ENCODE measurements at places on chromosomes 3 and 15.

DNA sequence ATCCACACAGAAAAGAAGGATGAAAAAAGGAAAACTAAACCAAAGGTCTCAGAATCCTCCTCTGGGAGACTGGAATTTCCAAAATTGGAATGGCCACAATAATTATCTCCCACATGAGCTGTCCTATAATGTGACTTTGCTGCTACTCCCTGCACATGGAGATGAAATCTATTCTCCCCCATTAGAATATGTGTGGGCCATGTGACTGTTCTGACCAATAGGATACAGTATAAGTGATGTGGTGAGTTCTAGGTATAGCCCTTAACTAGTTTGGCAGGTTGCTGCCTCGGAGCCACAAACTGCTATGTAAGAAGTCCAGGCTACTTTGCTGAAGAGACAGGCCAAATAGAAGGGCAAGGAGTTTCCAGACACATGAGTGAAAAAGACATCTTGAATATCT, 5.2 kb downstream of the TRIM59 start:
- no peak for DNase-seq

GRCh38 chr3:16379838-16380237, 114.8 kb downstream of the OXNAD1 start:
- DNase-seq: no peak

- DNase-seq: no peak
These were observed at the start of the genes CHDH and IL17RB for GRCh38 chr3:53846134-53846850. TSS of gene CHDH (minus strand) at chr3:53846419. CDS start at chr3:53824008, 22,411 bp downstream. TSS of gene IL17RB (plus strand) at chr3:53846568. CDS start at chr3:53846589, 21 bp downstream.

- peak; percentile 71 for DNase-seq
These were observed 7.1 kb downstream of the ELL3 start for GRCh38 chr15:43769584-43770228.

DNA sequence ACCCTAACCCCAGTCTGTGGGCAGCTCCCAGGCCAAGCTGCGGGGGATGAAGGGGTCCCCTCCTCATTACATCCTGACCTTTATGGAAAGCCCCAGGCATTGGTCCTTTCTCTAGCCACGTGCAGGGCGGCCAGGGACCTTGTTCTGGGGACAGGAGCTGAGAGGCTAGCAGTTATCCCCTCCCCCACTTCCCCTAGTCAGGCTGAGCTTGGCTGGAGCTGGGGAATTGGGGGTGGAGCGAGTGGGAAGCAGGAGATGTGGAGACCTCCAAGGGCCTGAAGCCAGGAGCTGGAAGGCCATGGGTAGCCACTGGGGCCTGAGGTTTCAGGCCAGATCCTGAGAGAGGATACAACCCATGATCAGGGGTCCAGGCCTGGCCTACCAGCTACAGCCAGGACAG, 45.8 kb downstream of the DNAH1 start:
- DNase-seq: no peak

GRCh38 chr3:70738291-70738681, 425.8 kb upstream of the MDFIC2 start:
- DNase-seq: no peak

DNA sequence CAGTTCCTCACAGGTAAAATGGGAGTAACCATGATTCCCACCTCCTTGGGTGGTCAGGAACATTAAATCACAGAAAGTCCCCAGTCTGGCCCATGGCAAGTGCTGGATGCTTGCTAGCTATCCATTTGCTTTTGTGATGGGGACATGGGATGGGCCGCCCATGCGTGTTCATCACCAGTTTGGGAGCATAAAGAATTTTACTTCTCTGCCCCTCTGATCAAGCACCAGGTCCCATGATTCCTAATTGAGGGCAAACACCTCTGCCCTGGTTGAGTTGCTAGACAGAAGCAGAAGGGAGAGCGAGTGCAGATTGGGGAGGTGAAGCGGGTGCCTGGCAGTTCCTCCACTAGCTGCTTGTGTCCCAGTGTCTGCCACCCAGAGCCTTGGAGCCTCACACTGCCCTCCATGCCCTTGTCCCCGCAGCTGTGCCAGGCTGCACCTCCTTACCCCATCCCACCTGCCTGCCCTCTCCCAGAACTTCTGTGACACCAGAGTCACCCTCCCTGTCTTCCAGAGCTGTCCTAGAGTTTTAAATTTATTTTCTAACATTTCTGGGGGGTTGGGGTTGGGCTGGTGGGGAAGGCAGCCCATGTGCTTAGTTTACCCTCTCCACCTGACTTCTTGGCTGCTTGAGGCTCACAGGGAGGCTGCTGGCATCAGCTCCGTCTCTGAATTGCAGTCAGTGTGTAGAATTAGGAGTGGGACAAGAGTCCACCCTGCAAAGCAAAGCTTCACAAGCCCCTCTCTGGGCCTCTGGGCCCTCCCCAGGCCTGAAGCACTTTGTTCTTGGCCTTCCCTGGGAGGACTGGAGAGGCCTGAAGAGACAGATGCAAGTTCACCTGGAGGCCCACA, 18.4 kb downstream of the CFAP100 start:
- no peak for DNase-seq

DNA sequence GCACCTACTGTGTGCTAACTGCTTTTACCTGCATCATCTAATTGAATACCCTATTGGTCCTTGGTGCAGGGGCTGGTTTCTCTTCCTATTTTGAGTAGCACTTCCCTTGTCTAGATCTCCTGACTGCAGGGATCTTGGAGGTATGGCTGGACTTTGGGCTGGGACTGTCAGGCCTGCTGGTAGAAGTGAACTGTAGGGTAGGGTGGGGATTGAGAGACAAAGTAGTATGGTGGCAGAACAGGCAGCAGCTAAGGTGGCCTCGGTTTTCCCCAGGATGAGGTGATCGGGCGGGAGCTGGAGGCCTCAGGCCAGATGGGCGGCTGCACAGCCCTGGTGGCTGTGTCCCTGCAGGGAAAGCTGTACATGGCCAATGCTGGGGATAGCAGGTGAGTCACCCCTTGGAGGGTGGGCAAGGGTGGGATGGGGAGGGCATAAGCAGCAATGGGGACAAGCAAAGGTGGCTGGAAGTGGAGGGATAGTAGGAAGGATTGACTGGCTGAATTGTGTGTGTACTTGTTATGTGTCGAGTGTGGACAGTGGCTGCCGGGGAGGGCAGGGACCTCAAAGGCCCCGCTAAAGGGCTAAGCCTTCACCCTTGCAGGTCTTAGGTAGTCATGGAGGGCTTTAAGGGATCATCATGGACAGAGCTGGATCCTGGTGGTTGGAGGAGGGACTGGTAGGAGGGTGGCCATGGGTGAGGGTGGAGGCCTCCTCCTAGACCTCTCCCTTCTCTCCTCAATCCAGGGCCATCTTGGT, 2.0 kb downstream of the PPM1M start:
- no peak for DNase-seq

DNA sequence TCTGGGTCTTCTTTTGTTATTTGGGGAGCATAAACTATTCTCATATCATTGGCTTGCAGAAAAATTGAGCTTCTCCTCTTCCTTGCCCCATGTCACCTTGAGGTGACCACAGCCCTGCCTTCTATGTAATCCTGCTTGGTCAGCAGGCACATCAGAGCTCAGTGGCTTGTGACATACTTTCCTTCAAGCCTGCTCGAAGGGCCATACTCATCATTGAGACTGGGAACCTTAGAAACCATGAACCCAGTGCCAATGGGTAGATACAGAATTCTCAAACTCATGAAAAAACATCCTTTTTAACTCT, 3.7 kb upstream of the CCR2 start:
- no peak for DNase-seq

GRCh38 chr3:123629747-123630047, 44.8 kb upstream of the HACD2 start:
- DNase-seq: no peak

DNA sequence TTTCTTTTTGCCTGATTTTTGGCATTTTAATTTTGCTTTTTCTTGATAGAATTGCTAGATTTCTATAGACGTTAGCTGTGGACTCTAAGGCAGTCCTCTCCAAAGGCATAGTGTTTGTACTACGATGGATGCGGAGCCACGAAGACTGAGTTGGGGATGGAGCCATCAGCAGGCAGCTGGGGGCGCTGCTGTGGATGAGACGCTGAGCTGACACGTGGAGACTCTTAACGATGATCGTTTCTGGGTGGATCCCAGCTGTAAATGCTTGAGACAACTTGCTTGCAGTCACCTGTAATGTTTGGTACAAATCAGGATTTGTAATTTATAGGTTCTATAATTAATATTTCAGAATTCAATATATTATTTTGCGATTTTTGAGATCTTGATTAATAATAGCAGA, 13.3 kb upstream of the PPP1R2 start:
- no peak for DNase-seq

GRCh38 chr3:184429786-184430185, 49.9 kb downstream of the CHRD start:
- DNase-seq: no peak

DNA sequence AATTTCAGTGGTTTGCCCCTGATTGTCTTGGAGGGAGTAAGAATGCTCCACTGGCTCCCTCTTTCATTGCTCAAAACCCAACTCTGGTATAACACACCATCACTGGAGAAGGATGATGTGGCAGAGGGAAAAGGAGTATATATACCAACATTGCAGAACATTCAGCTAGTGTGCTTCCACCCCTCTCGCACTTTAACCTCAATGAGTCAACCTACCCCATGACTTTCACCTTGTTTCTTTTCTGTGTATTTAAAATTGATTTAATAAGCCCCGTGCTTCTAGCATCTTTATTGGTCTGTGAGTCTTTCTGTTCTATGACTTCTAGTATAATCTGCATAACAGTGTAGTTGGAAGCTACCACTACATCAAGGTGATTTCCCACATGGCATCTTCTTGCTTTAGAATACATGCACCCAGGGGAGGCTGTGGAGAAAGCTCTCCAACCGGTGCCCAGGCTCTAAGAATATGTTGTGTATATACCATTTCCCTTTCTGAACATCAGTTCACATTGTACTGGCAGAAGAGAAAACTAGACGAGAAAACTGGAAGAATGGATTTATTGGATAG, 595.1 kb upstream of the TGFBR2 start:
- no peak for DNase-seq

DNA sequence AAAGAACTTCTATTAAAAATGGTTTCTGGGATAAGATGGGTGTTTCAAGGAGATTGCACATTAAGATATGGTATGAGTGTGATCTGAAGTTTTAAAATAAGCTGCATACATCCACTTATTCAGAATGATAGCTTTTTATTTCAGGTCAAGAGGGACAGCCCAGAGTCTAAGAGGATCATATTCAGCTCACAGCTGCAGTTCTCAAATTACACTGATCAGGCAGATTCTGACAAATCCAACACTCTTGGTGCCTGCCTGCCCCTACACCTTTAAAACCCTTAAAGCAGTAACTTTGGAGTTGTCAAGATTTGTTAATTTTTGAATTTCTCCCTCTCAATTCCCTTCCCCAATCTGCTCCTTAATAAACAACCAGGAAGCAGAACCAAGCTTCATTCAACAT, 9.1 kb upstream of the TMEM87A start:
- DNase-seq: no peak

DNA sequence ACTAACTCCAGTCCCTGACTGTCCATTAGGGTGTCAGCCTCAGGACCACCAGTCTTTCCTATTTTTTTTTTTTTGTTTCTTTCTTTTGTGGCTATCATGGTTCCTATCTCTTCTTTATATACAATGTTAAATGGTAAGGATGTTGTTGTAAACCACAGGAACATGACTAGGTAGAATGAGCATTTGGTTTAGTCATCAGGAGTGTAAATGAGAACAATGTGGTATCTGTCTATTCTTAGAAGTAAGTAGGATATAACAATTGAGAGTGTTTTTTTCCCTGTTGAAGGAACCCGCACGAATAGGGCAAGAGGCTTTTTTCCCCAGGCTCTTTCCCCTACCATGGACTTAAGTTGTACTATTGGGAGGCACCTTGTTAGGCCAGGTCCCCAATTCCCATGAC, 880.3 kb upstream of the GBE1 start:
- no peak for DNase-seq

DNA sequence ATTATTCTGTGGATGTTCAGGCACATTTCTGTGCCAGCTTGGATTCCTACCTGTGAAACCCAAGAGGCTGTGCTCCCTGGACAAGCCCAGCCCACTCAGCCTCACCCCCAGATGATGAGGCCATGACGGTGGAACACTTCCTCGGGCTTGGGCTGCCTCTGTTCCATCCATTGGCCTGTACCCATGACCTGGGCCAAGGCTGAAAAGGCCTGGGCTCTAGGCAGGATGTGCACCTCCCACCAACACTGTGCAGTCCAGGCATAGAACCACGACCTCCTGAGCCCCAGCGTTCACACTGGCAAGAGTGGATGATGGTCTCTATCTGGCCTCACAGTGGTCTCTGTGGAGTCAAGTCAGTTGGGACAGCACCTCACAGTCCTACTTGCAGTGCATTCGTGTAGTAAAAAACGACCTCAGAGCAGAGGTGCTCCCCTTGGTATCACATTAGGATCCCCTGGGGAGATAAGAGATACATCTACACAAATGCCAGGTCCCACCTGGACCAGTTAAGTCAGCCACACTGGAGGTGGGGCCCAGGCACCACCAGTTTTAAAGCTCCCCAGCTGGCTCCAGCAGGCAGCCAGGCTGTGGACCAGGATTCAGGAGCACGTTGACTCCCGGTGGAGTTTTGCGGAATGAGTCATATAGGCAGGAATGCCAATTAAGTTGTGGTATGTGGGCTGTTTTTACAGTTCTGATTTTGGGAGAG, 39.0 kb upstream of the IGF1R start:
- no peak for DNase-seq

DNA sequence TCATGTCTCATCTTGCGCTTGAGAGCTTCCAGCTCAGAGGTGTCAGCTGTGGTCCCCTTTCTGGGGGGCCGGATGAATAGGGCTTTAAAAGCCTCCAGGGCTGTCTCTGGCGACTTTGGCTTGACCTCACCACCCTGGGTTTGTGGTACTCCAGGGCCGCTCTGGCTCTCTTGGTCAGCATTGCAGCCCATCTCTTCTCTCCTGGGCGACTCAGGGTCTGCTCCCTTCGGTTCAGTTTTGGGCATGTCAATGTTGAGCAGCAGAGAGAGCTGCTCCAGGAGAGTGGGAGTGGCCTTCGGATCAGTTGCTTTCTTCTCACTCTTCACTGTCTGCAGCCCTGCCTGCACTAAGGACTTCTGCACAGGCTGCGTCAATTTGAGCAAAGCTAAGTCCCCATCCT, 127.9 kb downstream of the FMN1 start:
- DNase-seq: no peak

GRCh38 chr15:53548236-53548635, 211.2 kb downstream of the WDR72 start:
- no peak for DNase-seq

GRCh38 chr3:38314112-38314763, 32.1 kb downstream of the SLC22A14 start:
- no peak for DNase-seq

DNA sequence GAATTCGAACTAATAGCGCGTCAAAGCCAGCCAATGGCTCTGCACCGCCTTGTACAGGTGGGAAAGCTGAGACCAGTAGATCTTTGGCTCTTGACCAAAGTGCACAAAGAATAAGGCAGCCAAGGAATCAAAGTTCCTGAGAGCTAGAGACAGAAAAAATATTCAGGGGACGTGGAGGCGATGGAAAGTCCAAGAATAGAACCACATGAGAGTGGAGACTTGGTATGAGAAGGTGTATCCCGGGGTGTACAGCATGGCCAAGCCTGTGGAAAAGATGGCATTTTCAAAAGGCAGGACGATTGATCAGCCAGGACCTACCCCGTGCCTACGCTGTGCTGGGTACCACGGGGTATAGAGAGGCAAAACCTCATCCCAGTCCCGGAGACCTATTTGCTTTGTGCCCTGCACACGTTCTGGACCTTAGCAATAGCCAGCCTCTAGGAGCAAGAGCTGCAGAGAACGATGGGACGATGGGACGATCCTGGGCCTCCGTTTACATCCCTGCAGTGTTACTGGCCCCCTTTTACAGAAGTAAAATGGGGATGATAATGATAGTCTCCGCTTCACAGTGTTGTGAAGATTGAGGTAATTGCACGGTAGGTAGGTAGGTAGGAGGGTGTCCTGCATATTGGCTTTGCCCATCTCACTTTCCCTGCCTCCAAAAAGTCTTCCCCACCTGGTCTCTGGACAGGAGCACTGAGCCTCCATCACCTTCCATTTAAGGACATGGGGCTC, 583 bp upstream of the RBSN start:
- no peak for DNase-seq

All from CD4-positive, alpha-beta T cell treated with Interleukin-17A for 1 hour (primary cell).